CD4-positive, alpha-beta T cell treated with Interleukin-4 for 1 hour (primary cell): ENCODE measurements at places on chromosomes 13 and 19.

- DNase-seq: no peak
Measured at GRCh38 chr19:17389288-17389687, 4.7 kb downstream of the CCDC194 start.

GRCh38 chr19:54253331-54254194 lies 3.5 kb downstream of the LILRB5 start:
- DNase-seq: no peak

DNA sequence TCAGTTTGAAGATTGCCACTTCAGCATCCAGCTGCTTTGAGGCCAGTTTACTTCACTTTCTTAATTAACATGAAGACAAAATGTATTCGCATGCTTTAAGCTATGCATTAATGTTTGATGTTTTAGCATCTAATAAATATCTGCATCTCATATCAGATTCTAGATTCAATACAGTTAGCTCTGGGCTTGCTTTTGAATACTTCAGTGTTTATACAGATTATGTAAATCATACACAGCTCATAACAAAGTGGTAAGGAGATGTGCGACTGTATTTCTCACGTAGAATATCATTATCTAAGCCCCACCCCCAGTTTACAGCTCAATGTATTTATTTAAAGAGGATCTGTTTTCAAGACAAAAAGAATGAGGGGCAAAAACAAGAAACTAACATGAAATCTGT lies 770.5 kb downstream of the PCDH9 start:
- no peak for DNase-seq

DNA sequence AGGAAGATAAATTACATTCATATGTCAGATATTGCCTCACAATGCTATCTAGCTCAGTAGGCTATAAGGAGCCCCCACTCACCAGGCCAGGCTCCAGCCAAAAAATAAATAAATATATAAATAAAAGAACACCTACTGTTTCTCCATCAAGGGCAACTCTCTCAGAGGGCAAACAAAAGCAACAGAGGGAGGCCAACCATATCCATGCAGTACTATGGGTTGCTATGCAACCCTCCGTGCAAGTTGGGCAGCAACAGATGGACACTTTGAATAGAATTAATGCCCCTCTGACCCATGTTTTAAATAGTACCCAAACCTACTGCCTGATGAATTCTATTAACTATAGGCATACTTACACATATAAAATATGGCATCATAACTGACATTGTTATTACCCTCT lies 279.8 kb upstream of the EDNRB start:
- DNase-seq: no peak

- DNase-seq: no peak
Measured at GRCh38 chr19:32526895-32527294, 54.1 kb upstream of the PDCD5 start.

DNA sequence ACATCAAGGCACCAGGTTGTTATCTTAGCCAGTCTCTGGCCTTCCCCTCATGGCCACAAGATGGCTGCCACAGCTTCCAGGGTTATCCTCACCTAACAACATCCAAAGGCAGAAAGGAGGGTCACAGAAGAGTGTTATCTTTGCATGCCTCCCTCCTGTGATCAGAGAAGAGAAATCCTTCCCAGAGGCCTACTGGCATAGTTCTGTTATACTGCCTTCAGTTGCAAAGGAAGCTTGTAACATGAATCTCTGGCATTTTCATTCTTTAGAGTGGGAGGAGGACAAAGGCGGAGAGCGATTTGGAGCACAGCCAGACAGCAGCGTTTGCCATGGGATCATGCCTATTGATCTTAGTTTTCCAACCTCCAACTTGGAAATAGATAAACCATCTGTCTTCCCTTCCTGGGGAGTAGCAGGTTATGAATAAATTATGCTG lies 135.7 kb downstream of the DNAJC15 start:
- no peak for DNase-seq

DNA sequence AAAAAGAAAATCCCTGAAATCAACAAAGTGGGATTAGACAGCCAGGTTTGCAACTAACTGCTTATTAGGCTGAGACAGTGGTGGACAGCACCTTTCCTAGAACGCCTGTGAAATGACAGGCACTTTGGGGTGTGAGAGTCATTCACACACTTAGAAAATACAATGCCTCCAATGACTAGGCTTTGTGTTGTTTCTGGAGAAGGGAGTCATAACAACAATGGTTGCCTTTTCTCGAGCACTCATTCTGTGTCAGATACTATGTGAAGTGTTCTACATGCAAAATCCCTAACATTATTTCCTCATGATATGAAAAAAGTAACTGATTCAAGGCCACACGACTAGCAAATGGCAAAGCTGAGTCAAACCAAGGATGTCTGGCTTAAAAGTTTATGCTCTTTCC lies 41.2 kb downstream of the SACS start:
- DNase-seq: no peak

GRCh38 chr13:98494769-98495168 lies 82.1 kb downstream of the STK24 start:
- no peak for DNase-seq

- DNase-seq: no peak
Measured at GRCh38 chr13:50919277-50919676, 9.7 kb downstream of the RNASEH2B start.

GRCh38 chr19:15368798-15369593 lies 10.6 kb downstream of the AKAP8 start:
- DNase-seq: no peak

- DNase-seq: no peak
Measured at GRCh38 chr19:7461841-7462629, 26.8 kb downstream of the PEX11G start.

- no peak for DNase-seq
Measured at GRCh38 chr13:40235160-40235796, 431.2 kb downstream of the FOXO1 start.

- DNase-seq: no peak
Measured at GRCh38 chr19:29741776-29742175, 26.7 kb upstream of the C19orf12 start.

DNA sequence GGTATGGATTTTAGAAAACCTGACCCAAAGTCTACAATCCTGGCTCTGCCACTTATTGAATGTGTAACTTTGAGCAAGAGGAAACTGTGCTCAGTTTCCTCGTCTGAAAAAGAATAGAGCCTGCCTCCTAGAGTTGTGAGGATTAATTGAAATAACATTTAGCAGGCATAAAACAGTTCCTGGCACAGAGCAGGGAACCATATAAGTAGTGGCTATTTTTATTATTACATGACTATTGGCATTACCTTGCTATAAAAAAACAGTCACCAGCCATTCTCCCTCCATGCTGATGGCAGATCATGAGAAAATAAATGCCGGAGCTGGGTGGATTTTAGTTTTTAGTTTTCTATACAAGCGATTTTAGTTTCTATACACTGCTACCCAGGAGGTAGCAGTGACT lies 5.8 kb downstream of the DOCK9 start:
- DNase-seq: no peak

DNA sequence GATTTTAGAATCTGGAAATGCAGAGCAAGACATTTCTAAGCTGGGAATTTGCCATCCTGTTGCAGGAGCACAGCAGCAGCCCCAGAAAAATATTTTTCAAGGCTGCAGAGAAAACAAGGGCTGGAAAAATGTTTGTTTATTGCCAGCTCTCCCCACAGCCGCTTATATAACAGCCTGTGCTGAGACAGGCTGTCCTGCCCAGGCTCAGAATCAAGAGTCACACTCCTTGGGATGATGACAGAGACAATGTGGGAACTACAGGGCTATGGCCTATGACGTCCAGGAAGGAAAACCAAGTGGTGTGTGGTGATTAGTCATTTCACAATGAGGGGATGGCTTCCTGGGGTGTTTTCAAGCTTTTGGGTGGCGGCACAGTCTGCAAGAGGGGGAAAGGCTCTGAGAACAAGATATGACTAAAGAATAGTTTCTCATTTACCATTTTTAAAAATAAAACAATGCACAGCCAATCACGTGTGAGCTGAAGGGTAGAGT lies 136.3 kb upstream of the SERP2 start:
- DNase-seq: peak; percentile 6

DNA sequence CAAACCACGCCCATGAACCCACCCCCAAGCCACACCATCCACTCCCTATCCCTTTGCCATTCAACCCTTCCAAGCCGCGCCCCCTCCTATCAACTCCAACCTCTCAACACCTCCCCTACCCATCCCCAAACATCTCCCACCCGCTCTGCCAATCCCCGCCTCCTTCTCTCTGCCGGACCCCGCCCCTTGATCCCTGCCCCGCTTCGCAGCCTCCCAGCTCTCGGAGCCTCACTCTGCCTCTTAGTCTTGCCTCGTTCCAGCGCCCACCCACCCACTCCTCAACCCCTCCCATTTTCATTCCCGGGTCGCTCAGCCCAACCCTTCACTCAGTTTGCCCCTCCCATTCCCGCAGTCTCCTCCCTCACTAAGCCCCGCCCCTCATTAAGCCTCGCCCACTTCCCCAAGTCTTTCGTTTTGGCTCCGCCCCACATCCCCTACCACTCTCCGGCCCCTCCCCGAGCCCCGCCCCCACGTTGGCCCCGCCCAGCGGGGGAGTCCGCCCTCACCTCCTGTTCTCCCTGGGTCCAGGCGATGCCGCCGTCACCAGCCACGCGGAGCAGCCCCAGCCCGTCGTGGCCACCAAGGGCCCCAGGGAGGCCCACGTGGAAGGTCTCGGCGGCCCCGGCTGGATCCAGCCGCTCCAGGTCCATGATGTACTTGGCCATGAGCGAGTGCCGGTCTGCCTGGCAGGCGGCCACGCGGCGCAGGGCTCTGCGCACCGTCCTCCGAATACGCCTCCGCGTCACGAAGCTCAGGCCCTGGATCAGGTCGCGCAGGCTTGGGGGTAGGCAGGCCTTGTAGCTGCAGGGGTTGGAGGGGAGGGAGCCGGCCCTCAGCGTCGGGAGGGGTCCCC lies 5.7 kb downstream of the JAK3 start:
- DNase-seq: peak; percentile 55

DNA sequence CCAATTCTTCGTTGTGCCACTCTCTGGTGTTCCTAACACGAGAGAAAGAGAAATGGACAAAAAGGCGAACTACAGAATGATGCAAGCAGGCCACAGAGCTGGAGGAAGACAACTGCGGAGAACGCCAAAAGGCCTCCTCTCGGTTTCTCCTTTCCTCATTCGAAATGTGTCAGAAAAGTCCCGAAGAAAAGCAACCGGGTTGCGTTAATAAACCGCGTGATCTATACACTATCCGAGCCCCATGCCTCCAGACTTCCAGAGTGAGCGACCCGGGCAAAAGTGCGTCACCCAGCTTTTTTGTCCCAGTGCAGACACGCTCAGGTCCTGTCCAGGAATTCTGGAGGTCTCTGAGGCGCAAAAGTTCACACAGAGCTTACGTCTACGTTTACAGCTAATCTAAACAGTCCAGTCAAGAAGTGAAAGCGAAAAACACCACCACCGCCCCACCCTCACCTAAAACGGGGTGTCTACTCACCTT lies 413 bp downstream of the N4BP2L2 start:
- DNase-seq: no peak

DNA sequence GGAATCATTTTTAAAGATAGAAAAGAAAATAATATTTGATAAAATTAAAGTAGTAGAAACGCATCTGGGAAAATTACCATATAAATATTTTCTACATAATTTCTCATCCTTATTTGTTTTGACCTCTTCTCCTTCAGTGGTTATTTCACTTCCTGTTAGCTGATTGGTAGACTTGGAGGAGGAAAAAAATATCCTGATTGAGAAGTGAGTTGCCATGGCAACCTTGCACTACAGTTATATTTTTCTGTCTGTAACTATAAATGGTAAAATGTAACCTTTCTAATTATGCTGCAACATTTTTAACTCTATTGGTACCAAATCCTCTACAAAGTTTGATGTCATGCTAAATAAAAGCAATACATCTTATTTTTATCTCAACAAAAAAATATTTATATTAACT lies 45.2 kb downstream of the SCEL start:
- DNase-seq: no peak

GRCh38 chr13:77537289-77537919 lies 1.9 kb downstream of the SCEL start:
- no peak for DNase-seq

GRCh38 chr13:66996503-66996902 lies 233.6 kb downstream of the PCDH9 start:
- DNase-seq: no peak

- DNase-seq: no peak
Measured at GRCh38 chr13:85166891-85167290, 632.3 kb downstream of the SLITRK6 start.

DNA sequence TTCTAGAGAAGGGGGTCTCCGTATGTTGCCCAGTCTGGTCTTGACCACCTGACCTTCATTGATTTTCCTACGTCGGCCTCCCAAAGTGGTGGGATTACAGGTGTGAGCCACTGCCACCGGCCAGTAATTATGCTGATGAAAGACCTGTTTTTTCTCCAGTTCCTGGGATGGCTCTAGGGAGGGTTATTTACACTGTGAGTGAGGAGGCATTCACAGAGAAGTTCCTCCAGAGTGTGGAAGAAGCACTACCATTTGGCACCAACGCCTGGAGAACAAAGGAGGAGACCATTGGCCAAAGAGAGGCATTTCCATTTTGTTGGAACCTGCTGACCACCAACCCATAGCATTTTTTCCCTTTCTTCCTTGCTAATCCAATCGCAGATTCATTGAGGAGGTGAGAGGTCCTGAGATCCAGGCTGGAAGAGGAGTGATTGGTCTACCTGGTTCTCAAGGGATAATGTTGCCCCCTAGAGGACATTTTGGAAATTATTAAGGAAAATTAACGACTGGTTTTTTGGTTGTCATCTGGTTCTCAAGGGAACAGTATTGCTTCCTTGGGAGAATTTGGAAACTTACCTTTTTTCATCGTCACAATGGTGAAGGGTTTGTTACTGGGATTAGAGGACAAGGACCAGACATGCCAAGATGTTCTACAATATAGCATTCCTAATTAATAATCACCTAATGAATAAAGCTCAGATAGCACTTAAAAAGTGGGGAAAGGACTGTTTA lies 5.5 kb upstream of the SAE1 start:
- peak; percentile 76 for DNase-seq

GRCh38 chr13:99585609-99586008 lies 84.3 kb downstream of the TM9SF2 start:
- no peak for DNase-seq

DNA sequence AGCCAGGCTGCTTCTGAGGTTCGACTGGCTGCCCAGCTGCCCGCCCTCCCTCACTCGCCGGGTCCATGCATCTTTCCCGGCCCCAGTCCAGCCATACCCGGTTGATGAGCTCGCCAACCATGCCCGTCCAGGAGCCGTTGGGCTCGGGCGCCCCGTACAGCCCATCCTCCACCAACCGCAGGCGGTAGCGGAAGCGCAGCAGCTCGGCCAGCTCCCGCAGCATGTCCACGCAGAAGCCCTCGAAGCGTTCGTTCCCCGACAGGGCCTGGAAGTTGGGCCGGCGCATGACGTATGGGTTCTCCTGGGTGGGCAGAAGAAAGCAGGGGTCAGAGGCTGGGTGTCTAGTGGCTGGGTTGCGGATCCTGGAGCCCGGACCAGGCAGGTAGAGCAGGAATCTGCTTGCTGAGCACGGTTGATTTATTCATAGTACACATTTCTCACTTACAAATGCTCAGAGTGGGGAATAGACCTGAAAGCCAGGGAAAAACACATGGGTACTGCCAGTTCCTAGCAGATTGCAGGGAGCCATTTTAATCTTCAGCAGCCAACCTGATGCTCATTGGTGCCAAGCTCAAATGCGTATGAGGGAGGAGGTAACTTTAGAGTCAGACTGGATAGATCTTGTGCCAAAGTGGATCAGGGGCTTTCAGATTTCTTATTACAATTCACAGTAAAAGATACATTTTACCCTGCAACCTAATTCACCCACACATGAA lies 27.4 kb downstream of the GRIK5 start:
- no peak for DNase-seq
